ENCODE measurements at places on chromosomes 16 and 17. TPM values are rescaled to one million over a fixed set of nuclear protein-coding genes. Genes with fewer than 3 reads are reported as not detected.
A peak's percentile ranks its signal among the peaks of the same experiment; 100 is the strongest.

The HOXB13 gene
- not detected for total RNA-seq

The GPR139 gene
- not detected for total RNA-seq

The HLF gene
- total RNA-seq = 0.25 TPM

The CDH15 gene
- total RNA-seq = not detected

The SLC16A13 gene
- 6.0 TPM for total RNA-seq

The AANAT gene
- not detected for total RNA-seq

The PTX4 gene
- total RNA-seq = not detected

The PARD6A gene
- 12.1 TPM for total RNA-seq

The SOST gene
- total RNA-seq = not detected

The RCVRN gene
- 0.21 TPM for total RNA-seq

The SLC12A3 gene
- total RNA-seq = 0.08 TPM

The FZD2 gene
- total RNA-seq = 8.1 TPM

The XAF1 gene
- total RNA-seq = 13.3 TPM

DNA sequence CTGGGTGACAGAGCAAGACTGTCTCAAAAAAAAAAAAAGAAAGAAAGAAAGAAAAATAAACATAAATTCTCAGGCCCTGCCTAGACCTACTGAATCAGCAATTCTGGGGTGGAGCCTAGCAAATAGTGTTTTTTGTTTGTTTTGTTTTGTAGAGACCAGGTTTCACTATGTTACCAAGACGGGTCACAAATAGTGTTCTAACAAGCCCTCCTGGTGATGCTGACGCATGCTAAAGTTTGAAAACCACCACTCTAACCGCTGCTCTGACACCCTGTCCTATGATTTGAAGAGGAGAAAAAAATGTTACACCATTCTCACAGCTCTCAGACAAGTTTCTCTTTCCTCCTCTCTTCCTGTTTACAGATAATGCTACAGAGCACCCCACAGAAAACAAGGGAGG is 1.5 kb downstream of the MRPL10 start:
- no peak for DNase-seq

DNA sequence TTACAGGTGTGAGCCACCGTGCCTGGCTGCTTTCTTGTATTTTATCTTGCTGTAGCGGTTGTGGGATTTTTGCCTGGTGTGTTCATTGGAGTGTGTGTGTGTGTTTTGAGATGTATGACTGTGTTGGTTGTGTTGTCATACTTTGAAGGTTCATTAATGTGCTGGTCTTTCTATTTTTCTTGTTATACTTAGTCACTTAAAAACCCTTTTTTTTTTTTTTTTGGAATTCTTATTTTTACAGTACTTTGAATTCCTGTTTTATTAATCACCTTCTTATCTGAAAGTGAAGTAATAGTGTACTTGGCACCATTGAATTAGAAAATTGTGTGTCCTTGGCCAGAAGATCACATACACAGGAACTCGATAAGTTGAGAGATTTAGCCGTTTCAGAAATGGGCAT is 30.2 kb downstream of the TENT4B start:
- DNase-seq = no peak

- no peak for DNase-seq
Measured at GRCh38 chr16:13926464-13926863, 6.5 kb downstream of the ERCC4 start.

- no peak for DNase-seq
Measured at GRCh38 chr17:50264263-50265113, 9.8 kb upstream of the TMEM92 start.

DNA sequence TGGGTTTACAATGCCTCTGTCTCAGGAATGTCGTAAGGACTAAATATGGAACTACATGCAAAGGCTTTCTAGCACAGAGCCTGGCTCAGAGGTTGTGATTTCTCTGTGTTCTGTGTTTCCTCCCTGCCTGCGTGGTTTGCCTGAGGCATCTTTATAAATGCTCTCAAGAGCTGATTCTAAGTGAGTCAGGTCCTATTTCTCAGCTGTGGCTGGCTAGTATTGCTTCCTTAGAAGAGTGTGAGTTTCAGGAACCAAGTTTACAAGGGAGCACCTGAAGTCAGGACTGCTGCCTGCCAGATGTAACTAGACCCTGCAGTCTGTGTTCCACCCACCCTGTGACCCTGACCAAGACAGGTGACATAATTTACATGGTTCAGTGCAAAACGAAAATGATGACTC is 8.0 kb upstream of the CCL1 start:
- no peak for DNase-seq

GRCh38 chr17:61414141-61414935 is 14.7 kb downstream of the TBX2 start:
- no peak for DNase-seq

GRCh38 chr17:34451313-34451712 is 88.3 kb upstream of the CCL1 start:
- no peak for DNase-seq

DNA sequence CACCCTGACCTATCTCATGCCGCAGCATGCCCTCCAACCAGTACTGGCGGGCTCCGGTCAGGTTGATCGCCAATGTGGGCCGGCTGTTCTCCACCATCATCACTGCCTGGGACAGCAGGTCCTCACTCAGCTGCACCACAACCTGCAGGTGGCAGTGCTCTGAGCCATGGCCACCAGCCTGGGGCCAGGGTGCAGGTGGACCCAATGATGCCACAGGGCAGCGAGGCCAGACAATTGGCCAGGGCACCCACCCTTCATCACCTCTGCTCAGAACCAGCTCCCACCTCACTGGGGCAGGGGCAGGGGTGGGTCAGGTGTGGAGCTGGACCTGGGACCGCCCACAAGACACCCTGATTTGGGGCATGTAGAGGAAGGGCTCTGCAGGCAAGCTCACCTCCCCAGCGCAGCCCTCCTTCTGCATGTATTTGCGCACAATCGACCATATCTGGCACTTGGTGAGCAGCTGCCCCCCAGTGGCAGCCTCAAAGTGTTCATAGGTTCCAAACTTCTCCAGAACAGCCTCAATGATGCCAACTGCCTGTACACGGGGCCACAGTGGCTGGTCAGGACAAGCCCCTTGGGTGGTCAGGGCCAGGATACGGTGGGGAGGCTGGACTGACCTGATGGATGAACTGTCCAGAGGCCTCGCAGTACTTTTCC is 4.2 kb downstream of the MATCAP1 start:
- no peak for DNase-seq

GRCh38 chr16:58021661-58022551 is 3.6 kb upstream of the MMP15 start:
- DNase-seq = peak; percentile 61

DNA sequence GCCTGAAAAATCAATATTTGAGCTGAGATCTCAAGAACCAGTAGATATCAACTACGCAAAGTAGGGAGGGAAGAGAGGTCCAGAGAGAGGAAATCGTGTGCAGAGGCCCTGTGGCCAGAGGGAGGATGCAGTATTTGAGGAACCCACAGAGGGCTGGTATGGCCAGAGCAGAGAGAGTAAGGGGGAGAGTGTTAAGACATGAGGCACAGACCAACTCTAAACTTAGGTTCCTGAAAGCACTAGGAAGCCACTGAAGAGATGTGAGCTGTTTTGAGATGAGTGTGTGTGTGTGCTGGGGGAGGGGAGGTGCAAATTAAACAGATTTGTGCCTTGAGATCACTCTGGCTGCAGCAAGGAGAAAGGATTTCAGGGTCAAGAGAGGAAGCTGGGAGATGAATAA is 10.9 kb downstream of the SLC13A2 start:
- no peak for DNase-seq

DNA sequence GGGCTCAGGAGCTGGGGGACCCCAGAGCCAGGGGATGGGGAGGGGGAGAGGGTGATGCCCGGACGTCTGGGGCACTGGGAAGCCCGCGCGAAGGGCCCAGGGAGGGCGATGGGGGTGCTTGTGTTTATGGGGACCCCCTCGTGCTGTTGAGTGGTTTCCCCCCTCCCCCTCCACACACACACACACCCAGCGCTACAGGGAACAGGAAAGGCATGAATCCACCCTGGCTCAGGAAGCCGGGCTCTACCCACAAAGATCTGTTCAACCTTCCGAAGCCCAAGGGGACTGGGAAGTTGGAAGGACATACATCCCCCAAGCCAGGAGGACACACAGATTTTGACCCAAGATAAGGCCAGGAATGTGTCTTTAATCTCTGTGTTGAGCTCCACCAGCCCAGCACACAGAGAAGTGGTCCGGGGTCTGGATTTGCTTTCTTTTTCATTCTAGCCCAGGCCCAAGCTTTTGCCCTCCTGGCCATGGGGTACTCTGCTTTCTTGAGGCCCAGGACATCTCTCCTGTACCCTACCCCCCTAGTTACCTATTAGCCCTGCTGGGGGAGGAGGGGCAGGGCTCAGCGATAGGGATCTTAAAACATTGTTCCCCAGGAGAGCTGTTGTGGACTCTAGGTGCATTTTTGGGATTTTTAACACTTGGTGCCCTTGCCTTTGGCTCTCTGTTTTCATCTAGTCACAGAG is 1.2 kb downstream of the UBALD2 start:
- no peak for DNase-seq

DNA sequence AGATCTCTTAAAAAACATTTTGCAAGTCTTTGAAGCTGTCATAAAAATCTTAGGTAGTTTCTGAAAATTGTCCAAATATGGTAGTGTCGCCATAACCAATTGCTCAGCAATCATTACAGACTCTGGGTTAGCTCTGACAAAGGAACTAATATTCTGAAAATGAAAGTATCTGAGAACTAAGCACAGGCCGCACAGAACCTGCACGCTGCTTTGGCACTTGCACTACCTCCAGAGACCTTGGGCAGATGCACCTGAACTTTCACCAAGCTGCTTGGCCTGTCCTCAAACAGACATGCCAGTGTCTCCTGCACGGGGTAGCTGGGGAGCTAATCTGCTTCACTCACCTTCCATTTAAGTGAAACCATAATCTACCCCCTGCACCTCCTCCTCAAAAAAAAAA is 317.0 kb downstream of the MAF start:
- DNase-seq = no peak

DNA sequence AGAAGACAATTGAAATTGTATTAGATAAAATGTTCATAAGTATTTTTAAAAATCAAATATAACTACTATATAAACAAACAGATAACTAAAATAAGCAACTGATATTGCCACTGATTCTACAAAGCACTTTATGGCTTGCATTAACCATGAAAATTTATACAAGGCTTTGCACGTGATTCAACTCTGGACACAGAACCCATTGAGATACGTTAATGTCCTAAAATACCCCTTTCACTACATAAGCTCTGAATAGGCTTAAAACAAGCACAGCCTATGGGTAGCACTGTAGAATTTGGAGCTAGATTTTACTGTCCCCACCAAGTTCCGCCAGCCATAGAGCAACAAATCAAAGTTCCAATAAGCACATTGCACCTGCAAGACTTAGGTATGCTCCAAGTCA is 4.5 kb downstream of the ZNF652 start:
- DNase-seq = no peak

DNA sequence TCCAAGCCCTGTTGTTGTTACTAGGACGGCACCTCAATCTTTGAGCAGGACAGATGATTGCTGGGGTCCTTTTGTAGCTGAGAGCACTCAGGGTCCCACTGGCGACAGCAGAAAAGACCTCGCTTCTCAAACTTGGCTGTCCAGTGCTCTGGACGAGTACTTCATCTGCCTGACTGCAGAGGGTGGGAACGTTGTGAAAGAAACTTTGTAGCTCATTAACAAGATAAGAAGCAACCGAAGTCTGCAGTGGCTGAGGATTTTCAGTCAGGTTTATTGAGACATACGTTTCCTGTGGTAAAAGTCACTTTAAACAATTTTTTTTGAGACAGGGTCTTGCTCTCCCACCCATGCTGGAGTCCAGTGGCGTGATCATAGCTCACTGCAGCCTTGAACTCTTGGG is 191.7 kb downstream of the PRKCB start:
- DNase-seq = no peak

GRCh38 chr17:82964851-82965341 is 114.5 kb upstream of the METRNL start:
- DNase-seq = no peak

DNA sequence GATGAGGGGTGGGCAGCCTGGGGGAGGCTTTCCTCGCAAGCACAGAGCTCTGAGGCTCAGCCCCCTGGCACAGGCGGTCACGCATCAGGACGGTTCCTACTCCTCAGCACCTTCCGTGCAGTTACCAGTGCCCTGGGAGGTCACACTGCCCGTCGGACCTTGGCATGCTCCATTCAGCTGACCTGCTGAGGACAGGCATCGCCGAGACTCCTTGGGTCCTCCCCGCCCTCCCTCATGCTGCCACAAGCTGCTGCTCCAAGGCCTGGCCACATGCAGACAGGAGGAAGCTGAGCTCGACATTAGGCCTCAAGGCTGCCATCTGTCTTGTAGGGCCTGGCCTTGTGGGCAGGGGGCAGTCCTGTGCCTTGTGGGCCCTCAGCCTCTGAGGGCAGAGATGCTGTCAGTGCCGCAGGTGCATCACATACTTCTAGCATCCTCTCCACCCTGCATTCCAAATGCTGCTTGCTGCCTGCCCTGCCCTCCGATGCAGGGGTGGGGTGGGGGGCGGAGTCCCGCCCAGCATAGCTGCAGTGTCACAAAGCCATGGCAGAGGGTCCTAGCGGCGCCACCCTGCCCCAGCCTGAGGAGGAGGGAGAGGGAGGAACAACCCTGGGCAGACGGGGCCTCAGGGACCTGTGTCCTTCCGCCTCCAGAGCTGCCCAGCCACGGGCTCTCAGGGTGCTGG is 9.3 kb downstream of the C16orf90 start:
- DNase-seq = no peak

- DNase-seq = no peak
Measured at GRCh38 chr17:64154313-64154695, 24.4 kb upstream of the ERN1 start.

GRCh38 chr17:56678249-56679114 is 85.0 kb downstream of the NOG start:
- no peak for DNase-seq

DNA sequence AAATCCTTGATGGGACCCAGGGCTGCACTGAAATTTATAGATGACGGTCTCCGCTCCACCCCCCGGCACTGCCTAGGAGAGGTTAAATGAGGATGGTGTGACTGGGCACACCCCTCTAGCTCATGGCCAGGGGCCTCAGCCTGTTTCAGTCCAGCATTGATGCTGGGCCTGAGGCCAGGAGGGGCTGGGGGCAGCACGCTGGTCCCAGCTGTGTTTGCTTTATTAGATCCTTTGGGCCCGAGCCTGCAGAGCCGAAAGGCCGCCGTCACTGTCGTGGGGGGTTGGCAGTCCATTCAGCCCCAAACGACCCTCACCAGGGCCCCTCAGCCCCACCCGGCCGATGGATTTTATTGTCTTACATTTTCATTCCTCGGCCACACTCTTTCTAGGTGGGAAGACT is 10.8 kb upstream of the DOK4 start:
- DNase-seq = no peak

- no peak for DNase-seq
Measured at GRCh38 chr16:49519741-49520140, 146.1 kb downstream of the C16orf78 start.

GRCh38 chr16:50297301-50298074 is 31.1 kb downstream of the ADCY7 start:
- DNase-seq = no peak
